ENCODE measurements at places on chromosomes 4 and X.

DNA sequence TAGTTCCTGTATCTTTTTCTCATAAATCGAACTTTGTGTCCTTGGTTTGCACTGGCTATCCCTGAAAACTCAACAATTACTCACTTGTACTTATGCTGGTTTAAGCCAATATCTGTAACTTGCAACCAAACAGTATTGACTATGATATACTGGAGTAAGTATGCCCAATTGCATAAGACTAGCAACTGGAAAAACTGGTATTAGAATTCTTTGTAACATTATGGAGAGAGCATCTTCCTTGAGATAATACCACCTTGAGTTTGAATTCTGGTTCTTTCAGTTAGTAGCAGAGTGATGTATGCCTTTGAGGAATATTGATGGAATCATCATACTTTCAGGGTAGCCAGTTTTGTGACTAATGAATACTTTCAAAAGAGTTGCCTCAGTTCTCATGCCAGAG is 28.1 kb downstream of the BMP3 start:
- no peak for DNase-seq

GRCh38 chr4:184645904-184646610 is 3.2 kb downstream of the CASP3 start:
- no peak for DNase-seq

DNA sequence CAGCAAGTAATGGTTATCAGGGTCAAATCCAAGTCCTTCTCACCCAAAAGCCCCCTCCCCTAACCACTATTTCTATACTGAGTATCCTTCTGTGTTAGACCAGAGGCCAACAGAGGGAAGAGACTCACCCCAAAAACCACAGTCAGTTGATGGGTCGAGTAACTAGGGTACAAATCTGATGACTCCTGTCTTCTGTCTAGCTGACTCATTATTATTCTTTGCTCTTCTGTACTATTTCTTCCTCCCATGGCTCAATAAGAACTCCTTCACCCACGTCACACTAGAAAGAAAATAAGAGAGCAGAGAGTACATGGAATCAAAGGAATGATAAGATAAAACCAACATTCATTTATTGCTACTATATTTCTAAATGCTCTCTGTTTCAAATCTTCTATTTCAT is 2.0 kb downstream of the RAB40A start:
- no peak for DNase-seq

DNA sequence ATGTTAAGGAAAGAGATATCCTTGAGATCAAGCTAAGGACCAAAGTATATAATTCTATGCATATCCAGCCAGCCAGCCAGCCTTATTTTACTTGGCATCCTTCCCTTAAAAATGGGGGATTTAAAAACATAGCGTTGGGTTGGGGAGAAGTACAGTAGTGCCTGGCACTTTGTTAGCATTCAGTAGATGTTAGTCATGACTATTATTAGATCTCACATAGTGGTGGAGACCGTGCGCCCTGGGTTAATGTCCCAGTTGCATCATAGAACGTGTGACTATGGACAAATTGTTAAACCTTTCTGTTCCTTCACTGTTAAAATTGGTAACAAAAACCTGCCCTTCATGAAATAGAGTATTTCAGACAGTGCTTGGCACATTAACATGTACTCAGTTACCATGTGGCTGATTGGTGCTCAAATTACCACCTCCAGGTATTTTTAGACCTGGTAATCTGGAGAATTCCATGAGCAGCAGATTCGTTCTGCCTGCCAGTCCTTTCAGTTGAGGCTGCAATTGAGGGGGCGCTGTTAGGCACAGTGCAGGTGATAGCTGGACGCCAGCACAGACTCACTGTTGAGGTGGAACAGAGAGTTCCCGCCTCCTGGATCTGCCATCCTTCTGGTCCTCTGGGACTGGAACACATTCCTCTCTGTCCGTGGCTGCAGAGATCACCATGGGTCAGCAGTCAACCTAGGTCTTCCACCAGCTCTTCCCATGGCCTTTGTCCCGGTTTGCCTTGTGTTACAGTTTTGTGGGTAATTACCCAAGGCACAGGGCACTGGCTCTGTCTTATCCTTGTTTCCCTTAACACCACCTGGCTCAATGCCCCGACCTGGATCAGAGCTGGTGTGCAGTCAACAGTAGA is 31.7 kb downstream of the RBBP7 start:
- DNase-seq, result no peak

All from stimulated activated CD8-positive, alpha-beta memory T cell treated with anti-CD3 and anti-CD28 coated beads, Interleukin-4, amount 100 ng/mL, for 1 hour (primary cell).